Ureter (tissue), 1 donor: ENCODE measurements at places on chromosomes 12 and 14.

GRCh38 chr14:89652352-89652751 lies 235.3 kb upstream of the FOXN3 start:
- no peak for DNase-seq

- no peak for DNase-seq
Measured at GRCh38 chr14:96078625-96079016, 39.5 kb downstream of the C14orf132 start.

- DNase-seq, result no peak
Measured at GRCh38 chr12:107661830-107662229, 23.8 kb upstream of the PWP1 start.

DNA sequence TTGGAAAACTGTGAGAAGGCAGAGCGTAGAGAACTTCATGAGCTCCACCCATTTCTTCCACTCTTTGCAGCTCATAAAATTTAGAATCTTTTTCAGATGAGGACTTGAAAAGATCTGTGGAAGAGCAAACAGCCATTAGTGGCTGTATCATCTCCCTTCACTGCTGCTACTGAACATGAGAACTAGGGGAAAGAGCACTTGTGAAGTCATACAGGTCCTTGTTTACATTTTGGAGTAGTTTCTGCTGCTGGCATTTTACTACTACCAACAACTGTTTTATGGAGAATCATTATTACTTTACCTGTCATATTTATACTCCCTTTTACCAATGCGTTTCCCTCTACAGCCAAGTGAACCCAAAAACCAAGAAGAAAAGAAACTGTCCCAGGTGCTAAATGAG lies 41.0 kb downstream of the RPGRIP1 start:
- no peak for DNase-seq

DNA sequence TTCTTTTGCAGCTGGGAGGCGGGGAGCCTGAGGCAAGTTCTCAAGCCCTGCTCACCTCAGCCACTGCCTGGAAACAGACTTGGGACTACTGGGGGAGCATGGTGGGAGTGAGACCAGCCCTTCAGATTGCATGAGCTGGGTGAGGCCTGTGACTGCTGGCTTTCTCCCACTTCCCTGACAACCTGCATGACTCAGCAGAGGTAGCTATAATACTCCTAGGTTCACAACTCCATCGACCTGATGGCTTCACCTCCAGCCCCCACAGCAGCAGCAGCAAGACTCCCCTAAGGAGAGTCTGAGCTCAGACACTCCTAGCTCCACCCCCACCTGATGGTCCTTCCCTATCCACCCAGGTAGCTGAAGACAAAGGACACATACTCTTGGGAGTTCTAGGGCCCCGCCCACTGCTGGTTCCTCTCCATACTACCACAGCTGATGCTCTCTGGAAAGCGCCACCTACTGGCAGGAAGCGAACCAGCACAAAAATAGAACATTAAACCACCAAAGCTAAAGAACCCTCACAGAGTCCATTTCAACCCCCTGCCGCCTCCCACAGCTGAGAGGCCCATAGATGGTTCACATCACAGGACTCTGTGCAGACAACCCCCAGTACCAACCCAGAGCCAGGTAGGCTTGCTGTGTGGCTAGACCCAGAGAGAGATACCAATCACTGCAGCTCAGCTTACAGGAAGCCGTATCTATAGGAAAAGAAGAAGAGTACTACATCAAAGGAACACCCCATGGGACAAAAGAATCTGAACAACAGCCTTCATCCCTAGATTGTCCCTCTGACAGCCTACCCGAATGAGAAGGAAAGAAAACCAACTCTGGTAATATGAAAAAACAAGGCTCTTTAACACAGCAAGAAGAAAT lies 68.7 kb downstream of the RPAP3 start:
- DNase-seq, result no peak

DNA sequence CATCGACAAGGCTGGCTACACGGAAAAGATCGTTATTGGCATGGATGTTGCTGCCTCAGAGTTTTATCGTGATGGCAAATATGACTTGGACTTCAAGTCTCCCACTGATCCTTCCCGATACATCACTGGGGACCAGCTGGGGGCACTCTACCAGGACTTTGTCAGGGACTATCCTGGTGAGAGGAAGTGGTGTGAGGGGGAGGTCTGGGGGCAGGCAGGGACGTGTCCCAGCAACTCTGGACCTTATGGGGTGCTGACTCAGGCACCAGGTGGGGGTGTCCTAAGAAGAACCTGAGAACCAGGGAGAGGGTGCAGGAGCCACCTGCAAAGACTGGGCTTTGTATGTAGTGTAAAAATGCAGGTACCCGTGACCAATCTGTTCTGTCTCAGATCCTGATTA lies 5.2 kb downstream of the ENO2 start:
- no peak for DNase-seq

DNA sequence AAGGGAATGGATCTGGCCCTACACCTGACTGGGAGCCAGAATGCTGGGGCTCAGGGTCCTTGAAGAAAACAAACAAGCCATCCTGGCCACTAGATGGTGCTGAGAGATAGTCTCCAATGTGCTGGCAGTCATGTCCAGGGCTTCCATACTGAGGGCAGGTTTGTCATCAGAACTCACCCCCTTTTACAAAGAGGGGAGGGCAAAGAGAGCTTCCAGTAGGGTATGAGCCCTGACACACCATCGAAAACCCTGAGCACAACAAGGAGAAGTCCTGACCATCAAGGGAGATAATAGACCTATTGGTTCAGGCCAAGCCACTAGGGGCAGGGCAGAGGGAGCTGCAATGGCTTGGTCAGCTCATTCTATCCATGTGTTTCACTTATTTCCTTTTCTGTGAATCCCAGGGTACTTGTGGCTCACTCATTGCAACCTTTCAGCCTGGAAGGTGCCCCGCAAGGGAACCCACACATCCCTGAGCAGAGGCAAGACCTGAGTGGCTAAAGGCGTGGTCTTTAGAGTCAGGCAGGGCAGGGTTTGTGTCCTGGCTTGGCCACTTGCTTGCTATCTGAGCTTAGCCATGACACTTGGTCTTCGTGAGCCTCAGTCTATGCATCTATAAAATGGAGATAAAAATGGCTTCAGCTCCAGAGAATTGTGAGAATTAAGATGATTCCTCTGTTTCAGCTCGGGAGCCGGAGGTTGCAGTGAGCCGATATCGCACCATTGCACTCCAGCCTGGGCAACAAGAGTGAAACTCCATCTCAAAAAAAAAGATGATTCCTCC lies 6.2 kb upstream of the PLEKHH1 start:
- no peak for DNase-seq

GRCh38 chr12:19287302-19287701 lies 152.0 kb upstream of the AEBP2 start:
- DNase-seq, result no peak

- no peak for DNase-seq
Measured at GRCh38 chr12:57611827-57612710, 834 bp downstream of the ARHGEF25 start.

DNA sequence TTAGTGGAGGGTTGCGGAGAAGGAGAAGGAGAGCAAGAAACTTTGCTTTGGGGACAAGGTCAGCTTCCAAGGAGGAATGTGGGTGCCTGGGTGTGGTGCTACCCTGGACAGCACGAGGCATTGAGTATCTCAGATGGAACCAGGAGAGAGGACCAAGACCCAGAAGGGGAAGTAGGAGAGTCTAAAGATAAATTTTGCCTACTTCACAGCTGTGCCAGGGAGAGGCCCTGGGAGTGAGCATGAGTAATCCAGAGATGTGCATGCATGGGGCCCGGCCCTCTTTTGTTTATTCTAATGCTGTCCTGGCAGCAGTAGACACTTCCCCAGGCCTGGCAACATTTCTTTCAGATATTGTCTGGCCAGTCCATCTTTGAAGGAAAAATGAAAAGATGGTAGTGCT lies 49.5 kb upstream of the GNPNAT1 start:
- DNase-seq, result no peak

DNA sequence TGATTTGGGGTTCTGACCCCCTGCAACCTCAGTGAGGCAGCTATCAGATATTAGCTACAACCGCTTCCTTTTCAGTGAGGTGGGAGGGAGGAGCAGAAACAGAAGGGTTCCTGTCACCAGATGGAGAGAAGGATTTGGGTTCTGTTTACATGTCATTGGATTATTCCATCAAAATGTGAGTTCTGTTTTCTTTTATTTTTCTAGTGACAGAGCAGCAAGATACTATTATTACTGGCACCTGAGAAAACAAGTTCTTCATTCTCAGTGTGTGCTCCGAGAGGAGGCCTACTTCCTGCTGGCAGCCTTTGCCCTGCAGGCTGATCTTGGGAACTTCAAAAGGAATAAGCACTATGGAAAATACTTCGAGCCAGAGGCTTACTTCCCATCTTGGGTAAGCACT lies 52.8 kb downstream of the FRMD6 start:
- DNase-seq, result no peak

DNA sequence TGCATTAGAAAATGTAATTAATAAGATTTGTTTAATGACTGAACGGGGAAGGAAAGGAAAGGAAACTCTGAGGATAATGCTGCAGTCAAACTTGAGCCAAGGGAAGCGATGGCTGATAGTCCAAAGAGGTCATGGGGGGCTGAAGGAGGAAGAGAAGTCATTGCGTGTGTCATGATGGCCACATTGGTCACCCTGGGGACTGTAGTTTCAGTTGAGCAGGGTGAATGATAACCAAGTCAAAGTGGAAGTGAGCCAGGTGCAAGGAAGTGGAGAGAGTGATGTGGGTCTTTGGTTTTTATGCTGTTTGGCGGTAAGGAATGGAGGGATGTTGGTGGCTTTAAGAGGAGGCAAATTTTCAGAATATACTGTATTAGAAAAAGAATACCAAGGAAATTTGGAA lies 21.6 kb downstream of the C12orf75 start:
- DNase-seq, result no peak

DNA sequence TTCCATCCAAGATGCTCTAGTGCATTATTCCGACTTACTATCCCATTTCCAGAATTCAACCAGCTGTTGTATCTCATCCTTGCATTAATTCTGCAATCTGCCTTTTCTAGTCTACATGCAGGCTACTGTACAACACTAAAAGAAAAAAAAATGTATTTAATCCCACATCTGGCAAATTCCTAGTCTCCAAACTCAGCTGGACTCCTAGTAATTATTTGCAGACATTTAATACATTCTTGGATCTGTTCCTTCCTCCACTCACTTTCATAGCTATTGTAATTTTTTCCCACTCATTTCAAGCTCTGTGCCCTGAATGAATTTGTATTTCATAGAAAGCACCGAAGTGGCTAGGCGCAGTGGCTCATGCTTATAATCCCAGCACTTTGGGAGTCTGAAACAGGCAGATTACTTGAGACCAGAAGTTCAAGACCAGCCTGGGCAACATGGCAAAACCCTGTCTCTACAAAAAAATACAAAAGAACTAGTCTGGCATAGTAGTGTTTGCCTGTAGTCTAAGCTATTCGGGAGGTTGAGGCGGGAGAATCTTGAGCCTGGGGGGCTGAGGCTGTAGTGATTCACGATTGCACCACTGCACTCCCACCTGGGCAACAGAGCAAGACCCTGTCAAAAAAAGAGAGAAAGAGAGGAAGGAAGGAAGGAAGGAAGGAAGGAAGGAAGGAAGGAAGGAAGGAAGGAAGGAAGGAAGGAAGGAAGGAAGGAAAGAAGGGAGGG lies 39.5 kb upstream of the YAF2 start:
- no peak for DNase-seq

DNA sequence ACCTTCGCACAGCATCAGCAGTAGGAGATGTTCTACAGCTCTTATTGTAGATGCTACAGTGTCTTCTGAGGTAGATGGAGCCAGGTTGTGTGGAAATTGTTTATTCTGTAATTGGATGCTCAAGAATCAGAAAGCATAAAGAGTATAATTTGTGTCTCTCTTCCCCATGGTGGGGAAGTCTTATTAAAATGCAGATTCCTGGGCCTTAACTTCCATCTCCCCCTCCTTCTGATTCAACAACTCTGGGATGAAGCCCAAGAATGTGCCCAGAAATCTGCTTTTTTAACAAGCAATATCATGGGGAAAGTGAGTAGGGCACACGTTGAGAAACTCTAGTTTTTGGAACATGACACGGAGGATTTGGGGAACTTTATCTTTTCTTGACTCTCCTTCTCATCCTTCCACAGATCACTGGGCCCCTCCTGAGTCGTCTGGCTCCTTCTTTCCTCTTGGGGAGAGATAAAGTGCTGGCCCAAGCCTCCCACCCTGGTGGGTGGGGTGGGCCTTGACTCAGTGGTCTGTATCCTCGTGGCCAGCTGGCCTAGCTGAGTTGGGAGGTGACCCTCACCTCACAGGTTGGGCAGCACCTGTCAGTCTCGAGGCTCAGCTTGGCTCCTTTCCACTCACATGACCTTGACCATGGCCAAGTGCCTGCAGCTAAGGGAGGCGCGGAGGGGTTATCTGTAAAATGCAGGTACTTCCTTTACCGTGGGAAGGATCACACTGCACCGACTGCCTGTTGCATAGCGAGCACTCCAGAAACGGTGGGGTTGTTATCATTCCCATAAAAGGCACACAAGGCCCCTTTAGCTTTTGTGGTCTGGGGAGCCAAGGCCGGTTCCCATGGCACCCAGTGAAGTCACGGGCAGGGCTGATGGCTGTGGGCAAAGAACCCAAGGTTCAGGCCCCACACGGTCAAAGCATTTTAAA lies 141.9 kb downstream of the CHST11 start:
- DNase-seq, result no peak

DNA sequence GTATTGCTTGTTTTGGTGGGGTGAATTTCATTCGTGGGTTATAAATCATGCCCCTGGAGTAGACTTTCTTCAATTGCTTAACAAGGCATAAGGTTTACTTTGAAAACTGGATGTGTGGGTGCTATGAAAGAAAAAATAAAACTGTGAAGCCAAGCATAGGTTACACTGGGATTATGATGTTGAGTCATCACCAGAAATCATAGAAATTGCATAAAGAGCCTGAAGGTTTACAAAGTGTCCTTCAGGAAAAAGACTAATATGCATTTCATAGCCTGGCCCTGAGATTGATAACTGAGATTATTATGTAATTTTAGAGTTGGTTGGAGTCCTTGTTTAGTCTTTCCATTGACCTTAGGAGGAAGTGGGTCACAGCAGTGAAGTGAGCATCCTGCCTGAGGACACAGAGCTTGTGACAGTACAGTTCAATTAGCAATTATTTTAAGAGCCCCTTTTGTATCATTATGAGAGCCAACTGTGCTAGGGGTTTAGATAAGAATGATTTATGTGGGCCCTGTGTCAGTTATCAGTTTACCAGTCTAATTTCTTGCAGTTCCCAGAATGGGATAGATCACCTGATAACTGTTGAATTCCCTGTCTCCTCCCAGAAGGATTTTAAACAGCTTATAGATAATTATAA lies 13.6 kb downstream of the LRRK2 start:
- DNase-seq, result no peak

GRCh38 chr14:20630340-20631022 lies 11.0 kb downstream of the OR6S1 start:
- DNase-seq, result no peak
